ENCODE measurements at places on chromosomes 5 and 9.
A peak's percentile ranks its signal among the peaks of the same experiment; 100 is the strongest.

GRCh38 chr9:98968601-98969337 lies 25.1 kb downstream of the COL15A1 start:
- DNase-seq = no peak

GRCh38 chr9:107312376-107313050 lies 29.4 kb downstream of the RAD23B start:
- DNase-seq = no peak

GRCh38 chr9:38361473-38361850 lies 31.0 kb upstream of the ALDH1B1 start:
- DNase-seq = peak; percentile 14

- peak; percentile 25 for DNase-seq
These were observed 196.5 kb downstream of the TLE1 start for GRCh38 chr9:81492710-81493447.

- no peak for DNase-seq
These were observed 4.0 kb downstream of the GFI1B start for GRCh38 chr9:132982458-132982857.

- DNase-seq = no peak
These were observed 1.3 kb downstream of the AGPAT2 start for GRCh38 chr9:136685790-136686533.

- no peak for DNase-seq
These were observed 60.8 kb downstream of the SH3TC2 start for GRCh38 chr5:149002053-149002452.

- DNase-seq = no peak
These were observed 124.7 kb downstream of the CEP120 start for GRCh38 chr5:123298335-123299030.

GRCh38 chr5:445591-445990 lies 2.6 kb downstream of the EXOC3 start:
- no peak for DNase-seq

All from NCI-H1092 treated with DMSO at 0.1 percent for 48 hours (cell line).